ENCODE measurements at places on chromosomes 6 and 20.

GRCh38 chr6:150761771-150762170 lies 103.7 kb upstream of the MTHFD1L start:
- DNase-seq = no peak

DNA sequence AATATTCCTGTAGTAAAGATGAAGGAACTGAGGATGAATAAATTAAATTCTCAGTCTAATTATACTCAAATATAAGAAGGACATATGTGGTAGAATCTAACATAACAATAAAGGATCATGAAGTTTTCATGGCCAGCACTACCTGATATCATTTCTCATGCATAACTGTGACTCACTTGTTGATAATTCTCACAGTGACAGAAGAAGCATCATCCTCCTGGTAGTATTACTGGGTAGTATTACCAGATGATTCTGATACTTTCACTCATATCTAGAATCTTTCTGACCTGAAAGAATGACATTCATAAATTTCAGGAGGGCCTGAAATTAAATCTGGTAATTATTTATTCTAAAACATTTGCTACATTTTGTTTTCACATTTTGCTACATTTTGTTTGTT lies 1375.0 kb downstream of the EPHA7 start:
- no peak for DNase-seq

GRCh38 chr6:21099338-21100314 lies 493.9 kb upstream of the SOX4 start:
- no peak for DNase-seq

- no peak for DNase-seq
These were observed 120.2 kb upstream of the MLN start for GRCh38 chr6:33923857-33924514.

Measured in dorsolateral prefrontal cortex (tissue), 122 donors.